ENCODE measurements at places on chromosomes 4 and X.

GRCh38 chrX:130184857-130185256 is 13.1 kb downstream of the RAB33A start:
- DNase-seq: no peak

- DNase-seq: no peak
Observed at GRCh38 chr4:174578366-174578765, 56.1 kb upstream of the HPGD start.

- no peak for DNase-seq
Observed at GRCh38 chrX:6026980-6027379, 201.7 kb downstream of the NLGN4X start.

- DNase-seq: no peak
Observed at GRCh38 chr4:112748352-112748878, 111.5 kb downstream of the LARP7 start.

- no peak for DNase-seq
Observed at GRCh38 chr4:114597410-114598115, 1.0 kb upstream of the UGT8 start.

DNA sequence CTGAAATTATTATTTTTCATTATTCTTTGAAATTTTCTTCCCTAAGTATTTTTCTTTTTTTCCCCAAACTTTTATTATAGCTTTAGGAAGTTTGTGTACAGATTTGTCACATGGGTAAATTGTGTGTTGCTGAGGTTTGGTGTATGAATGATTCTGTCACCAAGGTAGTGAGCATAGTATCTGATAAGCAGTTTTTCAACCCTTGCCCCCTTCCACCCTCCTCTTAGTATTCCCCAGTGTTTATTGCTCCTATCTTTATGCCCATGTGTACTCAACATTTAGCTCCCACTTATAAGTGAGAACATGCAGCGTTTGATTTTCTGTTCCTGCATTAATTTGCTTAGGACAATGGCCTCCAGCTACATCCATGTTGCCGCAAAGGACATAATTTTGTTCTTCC is 103.9 kb upstream of the MAGEB2 start:
- no peak for DNase-seq

GRCh38 chr4:188942606-188943005 is 803.4 kb downstream of the TRIML1 start:
- no peak for DNase-seq

- DNase-seq: no peak
Observed at GRCh38 chr4:31983246-31983645, 1263.1 kb downstream of the PCDH7 start.

Data from activated T-helper 1 cell treated with anti-CD3 and anti-CD28 coated beads, Interleukin-2, amount 50 U/mL, for 16 hours (primary cell).